Fibroblast of the aortic adventitia (primary cell): ENCODE measurements at places on chromosomes 2 and 18. TPM values are rescaled to one million over a fixed set of nuclear protein-coding genes. Genes with fewer than 3 reads are reported as not detected.

FAM124B gene
- total RNA-seq = under 0.01 and 1.2 TPM in 2 replicates

MYO1B gene
- total RNA-seq = 75.3 and 103 TPM in 2 replicates

PER2 gene
- total RNA-seq = 1.9 and 10.8 TPM in 2 replicates

PSTPIP2 gene
- 2.0 and 6.4 TPM in 2 replicates for total RNA-seq

NPAS2 gene
- 5.4 and 24.3 TPM in 2 replicates for total RNA-seq

ARHGAP25 gene
- total RNA-seq = 0.36 and 2.2 TPM in 2 replicates

TMEM17 gene
- 0.90 and 4.4 TPM in 2 replicates for total RNA-seq

NT5C1B gene
- total RNA-seq = not detected in 2 replicates

DLX2 gene
- 0.72 TPM in 1 of 2 replicates, not detected in the other for total RNA-seq
